ENCODE measurements at places on chromosomes 6 and 20.

DNA sequence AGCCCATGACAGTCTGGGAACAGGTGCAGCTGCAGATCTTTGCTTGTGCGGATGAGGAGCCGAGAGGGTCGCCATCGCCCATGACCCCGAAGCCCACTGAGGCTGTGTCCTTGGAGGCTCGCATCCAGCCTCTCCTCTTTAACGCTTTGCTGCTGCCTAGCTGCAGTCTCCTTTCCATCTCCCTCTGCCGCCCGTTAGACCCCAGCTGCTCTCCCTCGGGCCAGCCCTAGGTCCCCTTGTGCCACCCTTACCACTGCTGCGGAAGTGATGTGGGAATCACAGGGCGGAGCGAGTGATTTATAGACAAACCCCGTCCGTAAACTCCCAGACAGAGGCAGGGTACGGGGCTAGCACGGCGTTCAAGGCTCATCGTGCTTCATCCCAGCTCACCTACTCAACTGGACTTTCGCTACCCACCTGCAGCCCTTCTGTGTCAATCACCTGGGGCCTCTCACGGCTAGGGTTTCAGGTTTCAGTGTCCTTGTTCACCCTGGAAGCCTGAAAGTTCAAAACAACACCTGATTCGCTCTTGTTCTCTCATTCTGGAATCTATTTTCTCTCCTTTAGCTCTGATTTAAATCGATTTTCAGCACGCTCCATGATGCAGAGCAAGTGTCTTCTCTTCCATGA lies 76.1 kb downstream of the PAX1 start:
- DNase-seq: no peak

GRCh38 chr6:52840763-52841585 lies at the start of gene GSTA5:
Gene GSTA5, minus strand, starts transcription at chr6:52840813.
- no peak for DNase-seq

- DNase-seq: no peak
Observed at GRCh38 chr6:71406865-71407860, 118.6 kb downstream of the OGFRL1 start.

- no peak for DNase-seq
Observed at GRCh38 chr6:22899426-22899825, 330.1 kb downstream of the HDGFL1 start.

DNA sequence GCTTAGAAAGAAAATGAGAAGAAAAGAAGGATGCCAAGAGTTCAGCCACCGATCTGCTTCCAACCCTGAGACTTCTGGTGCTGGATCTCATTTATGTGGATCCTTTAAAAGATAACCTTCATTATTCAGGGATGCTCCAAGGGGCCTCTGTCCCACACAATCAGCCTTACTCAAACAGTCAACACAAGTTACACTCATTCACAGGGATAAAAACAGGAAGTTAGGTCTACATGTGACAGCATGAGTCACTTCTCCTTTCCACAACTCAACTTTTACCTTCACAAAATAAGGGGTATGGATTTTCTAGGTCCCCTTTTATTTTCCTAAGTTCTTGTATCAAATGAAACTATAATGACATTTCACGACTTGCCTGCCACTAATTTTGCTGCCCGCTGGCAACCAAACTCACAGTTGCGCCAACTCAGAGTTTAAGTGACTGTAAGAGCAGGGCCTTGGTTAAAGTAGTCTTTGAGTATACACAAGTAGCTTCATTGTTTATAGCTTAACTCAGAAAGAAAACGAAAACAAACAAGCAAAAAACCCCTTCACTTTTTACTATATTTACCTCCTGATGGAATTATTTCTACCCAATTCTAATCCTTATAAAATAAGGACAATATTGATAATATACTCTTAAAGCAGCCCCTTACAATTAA lies 278.8 kb upstream of the RUNX2 start:
- no peak for DNase-seq

GRCh38 chr6:36807143-36807542 lies 32.1 kb downstream of the CPNE5 start:
- DNase-seq: no peak

- no peak for DNase-seq
Observed at GRCh38 chr20:7736336-7736735, 203.9 kb downstream of the HAO1 start.

- DNase-seq: no peak
Observed at GRCh38 chr20:822651-823573, 10.6 kb upstream of the FAM110A start.

DNA sequence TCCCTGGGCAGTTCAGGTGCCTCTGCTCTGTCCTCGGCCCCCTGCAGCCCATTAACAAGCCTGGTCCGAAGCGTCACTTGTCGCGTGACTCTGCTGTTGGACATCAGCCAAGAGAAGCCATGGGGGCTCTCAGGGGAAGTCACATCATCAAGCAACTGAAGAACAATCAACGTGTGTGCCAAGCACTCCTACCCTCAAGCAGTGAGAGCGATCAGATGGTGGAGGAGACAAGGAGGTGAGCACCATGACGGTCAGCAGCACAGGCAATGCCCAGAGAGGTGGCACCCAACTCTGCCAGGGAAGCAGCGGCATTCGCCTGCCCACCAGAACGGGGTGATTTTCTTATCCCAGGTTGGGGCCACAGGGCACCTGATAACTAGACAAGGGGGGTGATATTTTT lies 132.7 kb downstream of the AGPAT4 start:
- DNase-seq: no peak
